ENCODE measurements at places on chromosomes 2 and 18.
A peak's percentile ranks its signal among the peaks of the same experiment; 100 is the strongest.

DNA sequence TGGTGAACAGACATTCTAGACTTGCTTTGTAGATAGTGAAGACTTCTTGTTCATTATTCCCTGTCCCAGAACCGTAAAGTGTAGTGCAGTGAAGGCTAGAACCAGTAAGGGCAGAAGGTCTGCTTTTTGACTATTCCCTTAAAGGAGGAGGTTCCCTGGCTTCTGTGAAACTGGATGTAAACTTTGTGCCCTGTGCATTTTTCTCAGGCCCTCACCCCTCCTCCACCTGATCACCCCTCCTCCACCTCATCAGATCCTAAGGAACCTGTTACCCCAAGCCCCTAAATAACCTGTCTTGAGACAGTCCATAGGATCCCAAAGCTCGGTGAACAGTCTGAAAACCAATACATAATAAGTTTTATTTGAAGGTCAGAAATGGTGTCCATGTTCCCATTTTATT is 33.7 kb downstream of the SFT2D3 start:
- no peak for DNase-seq

DNA sequence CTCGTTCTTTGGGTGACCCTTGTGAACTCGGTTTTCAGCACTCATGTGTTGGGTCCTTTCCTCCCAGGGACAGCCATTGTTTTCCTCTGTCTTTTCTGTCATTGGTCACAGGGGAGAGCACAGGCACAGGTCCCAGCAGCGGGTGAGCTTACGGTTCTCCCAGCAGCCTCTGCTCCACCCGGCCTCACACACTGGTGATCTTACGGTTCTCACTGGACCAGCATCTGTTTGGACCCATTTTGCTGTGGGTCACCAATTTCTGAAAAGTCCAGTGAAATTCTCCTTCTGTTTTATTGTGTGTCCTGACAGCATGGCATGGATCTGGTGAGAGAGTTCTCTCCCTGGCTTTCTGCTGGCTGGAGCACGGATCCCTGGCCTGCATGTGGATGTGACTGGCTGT is 49.8 kb upstream of the ANKRD62 start:
- no peak for DNase-seq

GRCh38 chr18:31950583-31950982 is 7.7 kb upstream of the TRAPPC8 start:
- DNase-seq, result no peak

DNA sequence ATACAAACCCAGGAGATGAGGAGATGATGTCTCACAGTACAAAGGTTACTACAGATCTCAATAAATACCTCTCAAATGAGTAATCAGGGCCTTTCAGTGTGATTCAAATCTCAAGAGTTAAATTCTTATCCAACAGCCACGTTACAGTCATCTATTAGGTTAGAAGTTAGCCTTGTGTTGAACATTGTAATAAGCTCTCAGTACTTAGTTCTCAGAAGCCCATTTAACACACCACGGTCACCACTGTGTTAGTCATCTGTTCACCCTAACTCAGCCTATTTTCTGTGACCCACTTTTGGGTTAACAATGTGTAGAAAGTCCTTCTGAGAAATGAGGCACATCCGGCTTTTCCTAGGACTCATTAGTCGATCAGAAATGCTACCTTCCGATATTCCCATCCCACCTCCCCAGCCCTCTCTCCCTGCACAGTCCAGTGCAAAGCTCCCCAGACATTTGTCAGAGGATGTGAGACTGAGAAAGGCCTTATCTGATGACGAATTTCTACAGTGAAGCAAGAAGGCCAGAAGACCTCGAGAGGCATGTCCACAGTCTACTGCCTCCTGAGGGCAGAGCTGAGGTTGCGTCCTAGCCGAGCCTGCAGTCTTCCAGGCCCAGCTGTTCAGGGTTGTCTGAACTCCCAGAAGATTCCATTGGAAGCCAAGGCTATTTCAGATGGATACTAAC is 92.6 kb downstream of the ACTR2 start:
- DNase-seq, result peak; percentile 69

GRCh38 chr2:190360965-190361364 is 17.6 kb downstream of the INPP1 start:
- no peak for DNase-seq

- no peak for DNase-seq
Observed at GRCh38 chr2:50607721-50608120, 424.2 kb downstream of the NRXN1 start.

- DNase-seq, result no peak
Observed at GRCh38 chr18:56060967-56061541, 473.1 kb upstream of the TCF4 start.

DNA sequence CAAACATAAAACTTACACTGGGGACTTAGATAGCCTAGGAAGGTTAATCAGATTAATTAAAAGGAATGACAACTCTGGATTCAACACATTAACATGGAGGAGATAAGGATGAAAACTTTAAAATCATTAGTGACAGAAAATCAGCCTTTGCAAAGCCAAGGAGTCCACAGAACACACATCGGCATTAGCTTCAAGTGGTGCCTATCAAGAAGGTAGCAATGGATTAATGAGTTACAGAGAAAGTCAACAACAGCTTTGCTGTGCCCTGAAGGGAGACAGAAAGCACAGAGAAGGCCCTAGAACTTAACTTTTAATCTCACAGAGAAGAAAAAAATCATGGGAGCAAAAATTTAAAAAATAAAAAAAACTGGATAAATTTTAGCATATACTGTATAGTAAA is 88.6 kb downstream of the KCNH7 start:
- DNase-seq, result peak; percentile 34

DNA sequence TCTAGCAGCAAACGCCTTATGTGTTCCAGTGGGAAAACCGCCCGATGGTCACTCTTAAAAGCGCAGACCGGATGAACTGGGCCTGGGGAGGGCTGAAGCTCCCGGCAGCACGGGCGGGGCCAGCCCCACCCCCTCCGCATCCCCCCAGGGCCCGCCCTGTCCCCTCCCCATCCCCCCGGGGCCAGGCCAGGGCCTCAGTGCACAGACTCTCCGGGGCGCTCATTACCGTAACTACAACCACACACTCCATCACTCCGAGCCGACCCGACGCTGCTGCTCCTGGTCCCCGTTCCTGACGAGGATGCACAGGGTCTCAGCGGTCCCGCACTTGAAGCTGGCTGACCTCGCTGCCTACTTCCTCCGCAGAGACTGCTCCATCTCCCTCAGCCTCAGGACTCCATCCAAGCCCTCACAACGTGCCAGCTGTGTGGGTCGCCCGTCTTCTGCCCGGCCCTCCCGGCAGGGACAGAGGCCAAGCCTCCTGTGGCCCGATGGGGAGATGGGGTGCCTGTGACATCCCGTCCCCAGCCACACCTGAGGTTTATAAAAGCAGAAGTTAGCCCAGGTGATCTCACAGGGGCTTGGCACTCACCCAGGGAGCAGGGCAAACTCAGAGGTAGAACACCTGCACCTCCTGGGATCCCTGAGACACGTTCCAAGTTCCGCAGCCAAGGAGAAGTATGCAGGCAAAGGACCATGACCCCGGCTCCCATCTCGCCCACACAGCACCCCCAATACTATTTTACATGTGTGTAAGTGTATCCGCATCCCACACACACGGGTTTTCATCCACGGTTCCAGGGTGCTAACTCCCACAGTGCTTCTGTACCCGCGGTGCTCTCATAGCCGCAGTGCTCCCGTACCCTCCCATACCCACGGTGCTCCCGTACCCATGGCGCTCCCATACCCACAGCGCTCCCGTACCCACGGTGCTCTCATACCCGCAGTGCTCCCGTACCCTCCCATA is 36.0 kb downstream of the SLC66A2 start:
- DNase-seq, result peak; percentile 2

DNA sequence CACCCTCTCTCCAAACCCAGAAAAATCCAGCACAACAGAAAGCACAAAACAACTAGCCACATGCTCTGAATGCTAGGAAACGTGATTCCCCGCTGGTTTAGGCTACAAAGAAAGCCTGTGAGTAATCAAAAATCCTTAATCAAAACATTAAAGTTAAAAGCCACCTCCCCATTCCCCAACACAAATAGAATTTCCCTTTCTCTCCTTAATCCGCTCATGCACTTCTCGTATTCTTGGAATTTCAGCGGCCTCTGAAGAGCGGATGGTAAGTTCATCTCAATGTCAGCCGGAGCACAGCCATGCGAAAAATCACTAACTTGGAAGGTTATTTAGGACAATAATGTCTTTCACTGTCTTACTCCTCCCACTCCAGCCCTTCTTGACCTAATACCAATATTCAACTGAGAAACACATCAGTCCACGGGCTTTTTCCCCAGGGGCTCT is 126.7 kb downstream of the OSBPL1A start:
- peak; percentile 23 for DNase-seq

- DNase-seq, result no peak
Observed at GRCh38 chr2:67400560-67401485, 3.7 kb downstream of the ETAA1 start.

- no peak for DNase-seq
Observed at GRCh38 chr2:241951920-241952319, 82.4 kb downstream of the RTP5 start.

GRCh38 chr2:20571644-20572215 is 79.2 kb downstream of the HS1BP3 start:
- no peak for DNase-seq
